ENCODE measurements at places on chromosomes 12 and 14.

- no peak for DNase-seq
Observed at GRCh38 chr12:63397807-63398206, 246.8 kb upstream of the AVPR1A start.

- DNase-seq = no peak
Observed at GRCh38 chr12:71452006-71452405, 12.4 kb downstream of the LGR5 start.

DNA sequence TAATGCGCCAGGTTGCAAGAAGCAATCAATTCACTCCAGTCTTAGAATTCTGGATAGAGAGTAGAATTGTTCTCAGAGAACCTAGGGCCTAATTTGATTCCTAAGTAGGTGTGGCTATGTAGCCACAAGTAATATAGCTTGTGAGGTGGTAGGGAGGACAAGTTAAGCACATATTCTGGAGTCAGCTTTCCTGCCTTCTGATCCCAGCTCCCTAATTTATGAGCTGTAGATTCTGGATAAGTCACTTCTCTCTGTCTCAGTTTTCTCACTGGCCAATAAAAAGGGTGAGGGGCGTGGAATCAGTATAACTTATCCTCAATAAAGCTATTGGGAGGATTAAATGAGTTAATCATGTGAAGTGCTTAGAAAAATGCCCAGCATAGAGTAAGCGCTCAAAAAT is 3.0 kb upstream of the SNW1 start:
- DNase-seq = no peak

DNA sequence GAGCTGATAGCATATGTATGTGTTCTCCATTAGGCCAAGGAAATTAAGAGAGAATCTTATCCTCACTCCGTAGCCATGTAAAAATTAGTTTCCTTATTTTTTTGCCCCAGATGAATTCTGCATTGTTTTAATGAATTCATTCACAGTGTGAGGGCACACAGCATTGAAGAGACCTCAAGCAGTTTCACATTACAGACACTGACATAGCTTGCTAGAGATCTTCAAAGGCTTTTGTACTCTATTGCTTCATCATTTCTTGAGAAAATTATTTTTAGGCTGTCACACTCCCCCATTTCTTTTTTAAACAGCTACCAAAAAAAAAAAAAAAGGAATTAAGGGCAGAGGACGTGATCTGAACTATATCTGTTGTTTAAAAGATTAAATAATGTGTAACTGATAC is 251.1 kb downstream of the BCAT1 start:
- DNase-seq = no peak

DNA sequence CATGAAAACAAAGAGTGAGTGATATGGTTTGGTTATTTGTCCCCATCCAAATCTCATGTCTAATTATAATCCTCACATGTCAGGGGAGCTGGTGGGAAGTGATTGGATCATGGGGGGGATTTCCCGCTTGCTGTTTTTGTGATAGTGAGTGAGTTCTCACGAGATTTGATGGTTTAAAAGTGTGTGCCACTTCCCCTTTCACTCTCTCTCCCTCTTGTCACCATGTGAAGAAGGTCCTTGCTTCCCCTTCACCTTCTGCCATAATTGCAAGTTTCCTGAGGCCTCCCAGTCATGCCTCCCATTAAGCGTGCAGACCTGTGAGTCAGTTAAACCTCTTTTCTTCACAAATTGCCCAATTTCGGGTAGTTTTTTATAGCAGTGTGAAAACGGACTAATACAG is 2.1 kb upstream of the ATXN7L3B start:
- no peak for DNase-seq

GRCh38 chr12:24979976-24980730 is 31.3 kb upstream of the BCAT1 start:
- DNase-seq = no peak

GRCh38 chr12:27179400-27180214 is 64.5 kb upstream of the STK38L start:
- peak; percentile 99 for DNase-seq

- DNase-seq = no peak
Observed at GRCh38 chr12:61525331-61525730, 734.9 kb upstream of the USP15 start.

DNA sequence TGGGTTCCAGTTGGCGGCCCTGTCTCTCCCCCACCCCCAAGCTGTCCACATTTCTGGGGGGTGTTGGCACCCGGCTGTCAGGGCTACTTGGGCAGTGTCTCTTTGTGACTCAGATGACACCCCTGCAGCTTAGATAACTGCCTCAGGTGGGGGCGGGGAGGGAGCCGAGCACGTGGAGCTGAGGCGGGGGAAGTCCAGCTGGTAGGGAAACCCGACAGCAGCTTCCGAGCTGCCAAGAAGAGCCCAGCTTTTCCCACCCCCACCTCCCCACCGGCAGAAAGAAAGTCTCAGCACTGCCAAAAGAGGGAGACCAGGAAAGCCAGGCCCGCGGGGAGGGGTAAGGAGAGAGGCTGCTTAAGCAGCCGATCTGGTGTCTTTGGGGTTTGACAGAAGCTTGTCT is 1.4 kb downstream of the LRTM2 start:
- DNase-seq = no peak

GRCh38 chr12:80282761-80283160 is 161.3 kb upstream of the PTPRQ start:
- peak; percentile 56 for DNase-seq

GRCh38 chr14:69263364-69263763 is 3.4 kb downstream of the GALNT16 start:
- DNase-seq = peak; percentile 73

GRCh38 chr12:3815094-3815766 is 58.0 kb downstream of the PARP11 start:
- no peak for DNase-seq

DNA sequence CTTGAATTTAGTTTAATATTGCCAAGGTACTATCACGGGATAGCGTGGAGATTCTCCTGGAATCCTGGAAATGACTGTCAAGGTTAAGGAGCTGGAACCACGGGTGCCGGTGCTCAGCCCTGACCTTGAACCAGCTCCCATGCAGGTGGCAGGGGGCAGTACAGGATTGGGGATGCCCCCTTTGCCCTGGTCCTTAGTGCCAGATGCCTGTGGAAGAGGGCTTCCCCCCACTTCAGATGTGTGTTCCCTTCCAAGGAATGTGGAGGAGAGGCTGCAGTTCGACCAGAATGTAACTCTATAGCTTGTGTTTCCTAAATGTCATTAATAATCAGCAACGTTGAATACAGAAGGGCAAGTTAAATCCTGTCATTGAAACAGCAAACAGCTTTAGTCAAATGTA is 258.9 kb downstream of the VRK1 start:
- DNase-seq = peak; percentile 1

- DNase-seq = no peak
Observed at GRCh38 chr14:88599326-88599725, 36.5 kb downstream of the ZC3H14 start.

DNA sequence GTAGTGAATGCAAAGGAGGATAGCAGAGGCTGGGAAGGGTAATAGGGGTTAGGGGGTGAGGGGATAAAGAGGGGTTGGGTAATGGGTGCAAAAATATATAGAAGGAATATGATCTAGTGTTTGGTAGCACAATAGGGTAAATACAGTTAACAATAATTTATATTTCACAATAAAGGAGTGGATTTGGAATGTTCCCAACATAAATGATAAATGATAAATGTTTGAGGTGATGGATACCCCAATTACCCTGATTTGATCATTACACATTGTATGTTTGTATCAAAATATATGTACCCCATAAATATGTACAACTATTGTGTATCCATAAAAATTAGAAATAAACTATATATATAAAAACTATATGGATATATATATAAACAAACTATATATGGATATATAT is 999 bp upstream of the MYRFL start:
- no peak for DNase-seq

DNA sequence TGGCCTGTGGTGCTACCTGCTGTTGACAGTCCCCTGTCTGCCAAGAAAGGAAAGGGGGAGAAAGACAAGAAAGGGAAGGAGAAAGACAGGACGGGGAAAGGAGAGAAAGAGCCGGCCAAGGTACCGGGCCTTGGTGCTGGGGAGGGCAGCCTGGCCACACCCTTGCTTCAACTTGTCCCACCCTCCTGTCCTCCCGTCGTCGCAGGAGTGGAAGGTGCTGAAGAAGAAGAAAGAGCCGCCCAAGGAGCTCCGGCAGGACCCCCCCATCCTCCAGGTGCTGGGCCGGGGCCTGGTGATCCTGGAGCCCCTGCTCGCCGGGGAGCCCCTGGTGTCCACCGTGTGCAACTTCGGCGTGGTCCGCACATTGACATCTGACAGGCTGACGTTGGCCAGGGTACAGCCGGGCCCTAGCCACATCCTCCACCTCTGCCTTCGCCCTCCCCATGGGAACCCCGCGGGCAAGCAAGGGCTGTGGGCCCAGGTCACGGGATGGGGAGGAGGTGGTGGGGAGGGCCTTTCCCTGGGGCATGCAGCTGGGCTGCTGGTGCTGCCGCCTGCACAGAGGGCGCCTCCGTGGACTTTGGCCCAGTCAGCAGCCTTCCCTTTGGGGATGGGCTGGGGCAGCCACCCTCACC is 2.9 kb upstream of the B3GNT4 start:
- DNase-seq = no peak

GRCh38 chr12:2358986-2359658 is 306.3 kb downstream of the CACNA1C start:
- no peak for DNase-seq

DNA sequence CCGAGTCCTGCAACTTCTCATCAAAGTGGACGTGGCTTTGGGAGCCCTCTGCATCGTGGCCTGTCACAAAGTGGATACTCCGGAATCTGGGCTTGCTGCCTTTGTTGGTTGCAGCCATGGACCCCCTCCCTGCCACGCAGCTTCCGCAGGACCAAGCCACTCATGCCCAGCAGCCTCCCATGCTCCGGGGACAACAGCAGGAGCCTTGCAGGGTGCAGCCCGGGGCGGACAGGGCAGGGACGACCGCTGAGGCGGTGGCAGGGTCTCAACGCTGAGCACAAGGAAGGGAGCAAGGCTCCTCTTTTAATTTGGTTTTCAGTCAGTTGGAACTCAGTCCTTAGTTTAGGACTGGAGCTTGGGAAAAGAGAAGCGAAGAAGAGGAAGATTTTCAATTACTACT is 12.1 kb upstream of the ADCY6 start:
- DNase-seq = no peak

- no peak for DNase-seq
Observed at GRCh38 chr14:100434033-100434601, 111.0 kb downstream of the SLC25A47 start.

- no peak for DNase-seq
Observed at GRCh38 chr14:33834466-33835260, 116.2 kb downstream of the EGLN3 start.

DNA sequence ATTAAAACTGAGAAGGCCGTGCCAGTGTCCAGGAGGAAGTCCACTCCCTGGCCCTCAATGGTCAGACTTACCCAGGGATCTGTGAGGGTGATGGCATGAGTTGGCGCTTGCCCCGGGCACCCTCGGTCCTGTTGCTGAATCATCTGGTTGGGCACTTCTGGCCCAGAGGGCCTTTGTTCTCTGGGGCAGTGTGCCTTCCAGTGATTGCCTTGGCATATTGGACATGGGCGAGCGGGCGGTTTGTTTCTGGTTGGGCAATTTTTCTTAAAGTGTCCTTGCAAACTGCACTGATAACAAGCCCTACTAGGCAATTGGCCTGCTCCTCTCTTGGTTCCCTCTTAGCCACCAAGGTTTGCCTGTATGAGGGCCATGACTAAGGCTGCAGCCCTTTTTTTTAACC is 69.5 kb upstream of the ZDHHC17 start:
- DNase-seq = no peak

DNA sequence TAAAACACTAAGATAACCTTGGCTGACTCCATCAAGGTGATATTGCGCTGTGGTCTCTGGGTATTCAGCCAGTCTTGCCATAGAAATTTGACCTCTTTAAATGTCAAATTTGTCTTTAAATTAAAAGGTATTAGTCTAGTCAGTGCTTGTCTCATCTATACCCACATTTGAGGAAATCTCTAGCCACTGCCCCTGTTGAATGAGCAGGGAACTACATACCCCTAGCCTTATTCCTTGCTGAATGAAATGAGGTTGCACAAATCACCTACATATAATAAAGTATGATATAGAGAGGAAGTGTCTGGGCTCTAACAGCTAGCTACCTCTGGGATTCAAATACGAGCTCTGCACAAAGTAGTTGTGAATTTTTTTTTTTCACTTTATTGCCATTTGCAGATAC is 256.8 kb downstream of the C12orf50 start:
- DNase-seq = no peak

- DNase-seq = no peak
Observed at GRCh38 chr14:100093319-100093718, 28.1 kb downstream of the EVL start.

DNA sequence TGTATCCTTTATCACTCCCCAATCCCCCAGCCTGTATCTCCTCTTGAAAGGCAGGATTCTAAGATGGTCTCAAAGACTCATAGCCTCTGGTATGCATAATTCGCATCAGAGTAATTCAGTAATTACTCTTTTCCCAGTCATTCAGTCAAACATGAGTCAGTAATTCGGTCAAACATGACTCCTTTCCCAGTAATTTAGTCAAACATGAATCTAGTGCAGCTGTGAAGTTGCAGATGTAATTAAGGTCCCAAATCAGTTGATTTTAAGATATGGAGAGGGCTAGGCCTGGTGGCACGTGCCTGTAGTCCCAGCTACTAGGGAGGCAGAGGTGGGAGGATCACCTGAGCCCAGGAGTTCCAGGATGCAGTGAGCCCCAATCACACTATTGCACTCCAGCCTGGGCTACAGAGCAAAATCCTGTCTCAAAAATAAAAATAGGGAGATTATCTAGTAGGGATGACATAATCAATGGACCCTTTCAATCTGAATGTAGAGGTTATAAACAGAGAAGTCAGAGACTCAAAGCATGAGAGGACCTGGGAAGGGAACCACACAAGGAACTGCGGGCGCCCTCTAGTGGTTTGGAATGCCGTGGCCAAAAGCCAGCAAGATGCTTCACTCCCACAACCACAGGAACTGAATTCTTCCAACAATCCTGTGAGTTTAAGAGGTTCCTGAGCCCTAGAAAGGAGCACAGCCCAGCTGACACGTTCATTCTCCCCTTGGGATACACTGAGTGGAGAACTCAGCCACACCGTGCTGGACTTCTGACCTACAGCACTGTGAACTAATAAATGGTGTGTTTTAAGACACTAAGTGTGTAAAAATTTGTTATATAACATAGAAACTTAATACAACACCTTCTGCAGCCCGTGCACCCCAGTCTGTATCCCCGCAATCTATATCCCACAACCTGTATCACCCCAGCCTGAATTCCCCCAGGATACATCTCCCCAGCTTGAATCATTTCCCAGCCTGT is 14.3 kb upstream of the ARMH4 start:
- peak; percentile 73 for DNase-seq

Measured in epithelial cell of esophagus (primary cell).